ENCODE measurements at places on chromosomes 16 and 17. TPM values are rescaled to one million over a fixed set of nuclear protein-coding genes. Genes with fewer than 3 reads are reported as not detected.

DNA sequence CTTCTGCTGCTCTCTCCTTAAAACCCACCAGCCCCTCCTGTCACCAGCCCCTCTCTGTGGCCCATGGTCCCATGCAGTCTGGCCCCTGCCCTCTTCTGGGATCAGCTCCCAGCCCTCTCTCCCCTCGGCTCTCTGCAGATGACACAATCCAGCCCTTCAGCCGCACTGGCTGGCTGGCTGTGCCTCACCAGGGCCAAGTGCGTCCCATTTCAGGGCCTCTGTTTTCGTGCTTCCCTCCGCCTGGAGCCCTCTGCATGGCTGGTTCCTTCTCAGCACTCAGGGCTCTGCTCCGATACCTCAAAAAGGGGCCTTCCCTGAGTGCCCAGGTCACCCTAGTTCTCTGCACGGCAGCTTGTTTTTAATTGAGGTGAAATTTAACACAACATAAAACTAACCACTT, 124.3 kb downstream of the SOCS1 start:
- H3K4me3 ChIP-seq: no peak overlapping the region
- H3K4me1 ChIP-seq: peaks cover 78% of the 10 kb centered on the region
- H3K27me3 ChIP-seq: no peaks in the 10 kb centered on the region
- H3K36me3 ChIP-seq: no peaks in the 10 kb centered on the region
- peak overlapping the region; percentile 57 for H3K27ac ChIP-seq

- no peaks in the 10 kb centered on the region for H3K27me3 ChIP-seq
- no peak overlapping the region for H3K4me3 ChIP-seq
- peaks cover 41% of the 10 kb centered on the region for H3K4me1 ChIP-seq
- H3K36me3 ChIP-seq: no peaks in the 10 kb centered on the region
- peak overlapping the region; percentile 14 for H3K27ac ChIP-seq
Observed at GRCh38 chr17:10031606-10032005, 126.5 kb upstream of the RCVRN start.

GRCh38 chr16:75371171-75371570, 62.1 kb downstream of the CFDP1 start:
- no peak overlapping the region for H3K4me3 ChIP-seq
- H3K27ac ChIP-seq: no peak overlapping the region

DNA sequence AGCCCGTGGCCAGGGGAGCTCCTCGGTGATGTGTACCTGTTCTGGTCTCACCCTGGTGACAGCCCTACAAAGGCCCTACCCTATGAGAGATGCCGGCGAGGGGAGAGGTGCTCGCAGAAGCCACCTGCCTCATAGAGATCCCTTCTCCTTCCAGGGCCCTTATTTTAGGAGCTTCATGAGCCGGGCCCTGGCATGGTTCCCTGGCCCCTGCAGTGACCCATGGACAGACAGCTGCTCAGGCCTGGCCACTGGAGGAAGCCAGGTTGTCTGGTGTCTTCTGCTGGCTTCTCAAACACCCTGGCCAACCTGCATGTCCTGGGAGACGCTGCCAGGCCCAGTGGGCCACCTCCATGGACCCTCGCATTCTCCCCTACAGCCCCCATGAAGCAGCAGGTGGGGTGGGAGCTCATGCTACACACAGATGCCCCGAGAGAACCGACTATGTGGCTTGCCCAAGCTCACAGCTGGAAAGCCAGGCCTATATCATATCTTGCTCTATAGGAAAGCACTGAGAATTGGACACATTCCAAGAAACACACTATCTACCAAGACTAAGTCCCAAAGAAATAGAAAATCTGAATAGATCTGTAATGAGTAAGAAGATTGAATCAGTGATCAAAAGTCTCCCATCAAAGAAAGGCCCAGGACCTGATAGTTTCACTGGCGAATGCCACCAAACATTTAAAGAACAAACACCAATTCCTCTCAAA, 7.2 kb upstream of the AATK start:
- H3K36me3 ChIP-seq: no peaks in the 10 kb centered on the region
- H3K27me3 ChIP-seq: no peaks in the 10 kb centered on the region
- no peak overlapping the region for H3K27ac ChIP-seq
- no peak for DNase-seq

MT1G gene
- total RNA-seq: not detected
